ENCODE measurements at places on chromosomes 6 and 20.

DNA sequence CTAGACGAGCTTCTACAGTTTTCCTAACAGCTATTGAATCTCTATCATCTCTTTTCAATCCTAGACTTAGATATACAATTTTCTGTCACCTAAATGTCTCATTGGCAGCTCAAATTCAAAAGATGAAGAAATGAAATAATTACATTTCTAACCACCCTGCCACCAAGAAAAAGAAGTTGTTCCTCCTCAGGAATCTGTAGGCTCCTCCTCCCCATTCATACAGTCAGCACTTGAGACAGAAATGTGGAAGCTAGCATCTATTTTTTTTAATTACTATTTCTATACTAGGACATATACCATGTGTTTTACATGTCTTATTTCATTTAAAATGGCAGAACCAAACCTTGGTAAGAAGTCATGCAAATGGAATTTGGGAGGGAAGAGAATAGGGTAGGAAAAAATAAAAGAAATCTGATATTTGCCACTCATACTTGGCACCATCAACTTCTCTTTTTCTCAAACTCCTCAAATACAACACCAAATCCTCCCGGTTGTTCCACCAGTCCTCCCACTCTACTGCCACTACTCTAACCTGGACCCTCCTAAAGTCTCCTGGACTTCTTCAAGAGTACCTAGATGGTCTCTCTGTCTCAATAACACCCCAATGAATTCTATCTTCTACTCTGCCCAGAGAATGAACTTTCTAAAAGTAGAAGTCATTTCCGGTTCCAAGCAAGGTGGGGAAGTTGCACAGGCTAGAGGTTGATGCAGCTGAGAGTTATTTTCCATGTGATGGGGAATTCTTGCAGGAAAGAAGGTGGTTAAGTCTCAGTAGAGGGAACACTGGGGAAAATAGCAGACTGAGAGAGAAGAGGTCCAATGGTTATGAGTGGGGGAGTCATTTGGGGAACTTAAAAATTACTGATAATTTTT lies 54.1 kb downstream of the ATXN1 start:
- no peak overlapping the region for H3K27ac ChIP-seq
- no peak for DNase-seq
- no peak overlapping the region for H3K4me3 ChIP-seq
- H3K27me3 ChIP-seq = no peaks in the 10 kb centered on the region
- no peaks in the 10 kb centered on the region for H3K36me3 ChIP-seq

GRCh38 chr20:53592992-53593465 lies 610 bp downstream of the ZNF217 start:
- peak overlapping the region; percentile 76 for H3K27ac ChIP-seq
- DNase-seq = no peak
- peaks cover 21% of the 10 kb centered on the region for H3K4me1 ChIP-seq
- H3K4me3 ChIP-seq = peak overlapping the region; percentile 76

DNA sequence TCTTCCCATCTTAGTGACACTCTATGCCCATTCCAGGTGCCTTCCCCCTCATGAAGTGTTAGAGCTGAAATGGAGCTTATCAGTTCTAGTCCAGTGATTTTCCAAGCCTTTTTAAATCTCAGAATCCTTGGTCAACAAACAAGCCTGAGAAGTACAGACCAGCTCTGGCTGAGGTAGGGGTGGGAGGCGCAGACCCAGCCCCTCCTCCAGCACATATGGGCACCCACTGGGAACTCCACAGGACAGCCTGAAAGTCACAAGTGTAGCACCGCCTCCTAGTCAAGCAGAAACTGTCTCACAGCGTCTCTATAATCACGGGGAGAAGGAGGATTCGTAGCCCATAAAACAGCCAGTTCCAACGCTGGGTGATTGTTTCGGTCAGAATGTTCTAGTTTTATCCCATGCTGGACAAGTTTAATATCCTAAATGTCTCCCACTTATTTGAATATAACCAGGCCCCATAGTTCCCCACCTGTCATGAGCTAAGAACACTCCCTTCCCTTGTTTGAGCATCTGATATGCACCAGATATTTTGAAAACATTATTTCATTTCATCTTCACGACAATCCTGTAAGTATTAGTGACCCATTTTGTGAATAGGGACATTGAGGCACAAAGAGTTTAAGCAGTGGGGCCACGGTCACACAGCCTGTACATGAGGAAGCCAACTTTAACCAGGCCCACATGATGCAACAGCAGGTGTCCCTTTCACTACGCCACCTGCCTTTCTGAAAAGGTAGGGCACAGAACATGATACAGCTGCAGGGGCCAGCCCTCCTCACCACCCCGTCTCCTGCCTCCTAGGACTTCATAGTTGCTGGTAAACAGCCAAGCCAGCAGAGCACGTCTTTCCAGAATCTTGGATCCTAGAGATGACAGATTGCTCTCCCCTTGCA lies 40.1 kb downstream of the TRAF3IP2 start:
- peaks cover 10% of the 10 kb centered on the region for H3K36me3 ChIP-seq
- no peaks in the 10 kb centered on the region for H3K27me3 ChIP-seq
- H3K27ac ChIP-seq = no peak overlapping the region

DNA sequence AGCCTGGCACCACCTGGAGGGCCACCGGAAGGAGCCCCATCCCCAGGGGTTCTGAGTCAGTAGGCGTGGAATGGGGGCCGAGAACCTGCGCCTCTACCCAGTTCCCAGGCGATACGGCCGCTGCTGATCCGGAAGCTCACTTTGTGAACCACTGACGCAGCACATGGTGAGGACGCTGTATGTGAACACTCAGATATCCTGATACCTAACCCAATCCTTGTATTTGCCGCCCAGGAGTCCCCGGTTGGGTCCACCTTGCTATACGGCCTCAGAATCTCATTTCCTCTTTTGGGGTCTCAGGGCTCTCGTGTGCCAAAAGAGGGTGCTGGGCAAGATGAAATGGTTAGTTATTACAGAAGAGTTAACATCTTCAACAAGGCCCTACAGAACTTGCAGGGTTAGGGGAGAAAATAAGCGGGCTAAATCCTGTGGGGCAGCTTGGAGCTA lies 604 bp upstream of the RAB5IF start:
- H3K27me3 ChIP-seq = no peaks in the 10 kb centered on the region
- peak overlapping the region; percentile 49 for H3K4me3 ChIP-seq
- peak overlapping the region; percentile 87 for H3K27ac ChIP-seq

GRCh38 chr6:20024978-20025377 lies 187.3 kb downstream of the MBOAT1 start:
- H3K4me3 ChIP-seq = no peak overlapping the region
- peaks cover 10% of the 10 kb centered on the region for H3K4me1 ChIP-seq
- DNase-seq = no peak
- no peaks in the 10 kb centered on the region for H3K36me3 ChIP-seq
- no peaks in the 10 kb centered on the region for H3K27me3 ChIP-seq

DNA sequence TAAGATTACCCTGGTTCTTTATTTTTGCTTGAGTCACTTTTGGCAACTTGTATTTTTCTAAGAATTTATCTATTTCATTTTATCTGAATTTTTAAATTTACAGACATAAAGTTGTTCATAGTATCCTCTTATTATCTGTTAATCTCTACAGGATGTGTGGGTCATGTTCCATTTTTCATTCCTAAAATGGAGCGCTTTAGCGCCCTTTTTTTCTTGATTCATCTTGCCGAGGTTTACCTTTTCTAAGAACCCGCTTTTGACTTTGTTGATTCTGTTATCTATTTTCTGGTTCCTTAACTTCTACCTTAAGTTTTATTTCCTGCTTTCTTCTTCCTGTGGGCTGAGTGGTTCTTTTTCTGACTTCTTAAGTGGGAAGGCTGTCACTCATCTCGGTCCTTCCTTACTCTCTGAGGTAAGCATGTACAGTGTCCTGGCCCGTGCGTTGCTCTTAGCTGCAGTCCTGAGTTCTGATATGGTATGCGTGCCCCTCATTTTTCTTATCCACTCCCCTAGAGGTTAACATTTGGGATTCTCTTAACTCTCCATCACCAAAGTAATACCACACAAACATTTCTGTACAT lies 399.8 kb downstream of the CDC5L start:
- H3K27me3 ChIP-seq = no peaks in the 10 kb centered on the region
- H3K27ac ChIP-seq = no peak overlapping the region
- peaks cover 13% of the 10 kb centered on the region for H3K4me1 ChIP-seq
- no peaks in the 10 kb centered on the region for H3K36me3 ChIP-seq
- H3K4me3 ChIP-seq = no peak overlapping the region
- peak; percentile 37 for DNase-seq

GRCh38 chr6:90421666-90422065 lies 125.0 kb upstream of the BACH2 start:
- no peak overlapping the region for H3K4me3 ChIP-seq
- H3K36me3 ChIP-seq = no peaks in the 10 kb centered on the region
- DNase-seq = no peak
- H3K27me3 ChIP-seq = no peaks in the 10 kb centered on the region

DNA sequence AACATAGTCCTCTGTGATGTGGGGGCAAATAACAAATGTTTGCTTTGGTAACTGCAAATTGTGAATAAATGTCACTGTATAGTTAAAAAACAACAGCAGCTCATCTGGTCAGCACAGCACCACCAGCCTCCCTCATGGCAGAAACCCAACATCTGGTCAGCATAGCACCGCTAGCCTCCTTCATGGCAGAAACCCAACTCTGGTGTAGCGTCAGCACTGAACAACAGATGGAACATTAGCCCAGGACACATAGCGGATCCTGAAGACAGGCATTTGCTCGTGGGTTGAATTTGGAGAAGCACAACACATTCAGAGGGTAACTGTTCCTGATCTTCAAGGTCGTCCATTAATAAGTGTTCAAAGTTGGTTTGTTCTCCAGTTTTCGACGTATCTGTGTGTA lies 265.9 kb downstream of the DLL1 start:
- DNase-seq = no peak
- H3K4me1 ChIP-seq = no peaks in the 10 kb centered on the region
- H3K36me3 ChIP-seq = no peaks in the 10 kb centered on the region
- no peak overlapping the region for H3K27ac ChIP-seq
- H3K27me3 ChIP-seq = no peaks in the 10 kb centered on the region

GRCh38 chr6:90409700-90410099 lies 113.1 kb upstream of the BACH2 start:
- H3K4me1 ChIP-seq = peaks cover 33% of the 10 kb centered on the region
- H3K36me3 ChIP-seq = no peaks in the 10 kb centered on the region
- no peak overlapping the region for H3K4me3 ChIP-seq
- DNase-seq = no peak

DNA sequence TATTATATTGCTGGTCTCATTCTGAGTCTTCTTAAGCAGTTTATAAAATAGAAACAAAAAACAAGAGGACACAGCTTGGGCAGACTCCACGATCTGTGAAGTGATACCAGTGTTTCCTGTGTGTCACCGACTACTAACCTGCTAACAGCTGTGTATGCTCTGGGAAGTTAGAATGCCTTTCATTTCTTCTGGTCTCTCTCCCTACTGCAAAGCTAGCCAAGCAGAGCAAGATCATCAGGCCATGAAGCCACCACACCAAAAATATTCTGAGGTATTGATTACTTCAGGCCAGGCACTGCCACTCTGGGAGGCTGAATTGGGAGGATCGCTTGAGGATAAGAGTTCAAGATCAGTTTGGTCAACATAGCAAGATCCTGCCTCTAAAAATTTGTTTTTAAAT lies 46.9 kb upstream of the SMIM29 start:
- no peak for DNase-seq
- H3K4me3 ChIP-seq = no peak overlapping the region
- H3K4me1 ChIP-seq = peaks cover 4% of the 10 kb centered on the region
- H3K36me3 ChIP-seq = peaks cover 7% of the 10 kb centered on the region
- no peaks in the 10 kb centered on the region for H3K27me3 ChIP-seq
- H3K27ac ChIP-seq = no peak overlapping the region

- no peaks in the 10 kb centered on the region for H3K36me3 ChIP-seq
- no peaks in the 10 kb centered on the region for H3K4me1 ChIP-seq
- no peak for DNase-seq
- H3K27me3 ChIP-seq = no peaks in the 10 kb centered on the region
- H3K4me3 ChIP-seq = no peak overlapping the region
Measured at GRCh38 chr6:134663800-134664535, 285.9 kb downstream of the ALDH8A1 start.

DNA sequence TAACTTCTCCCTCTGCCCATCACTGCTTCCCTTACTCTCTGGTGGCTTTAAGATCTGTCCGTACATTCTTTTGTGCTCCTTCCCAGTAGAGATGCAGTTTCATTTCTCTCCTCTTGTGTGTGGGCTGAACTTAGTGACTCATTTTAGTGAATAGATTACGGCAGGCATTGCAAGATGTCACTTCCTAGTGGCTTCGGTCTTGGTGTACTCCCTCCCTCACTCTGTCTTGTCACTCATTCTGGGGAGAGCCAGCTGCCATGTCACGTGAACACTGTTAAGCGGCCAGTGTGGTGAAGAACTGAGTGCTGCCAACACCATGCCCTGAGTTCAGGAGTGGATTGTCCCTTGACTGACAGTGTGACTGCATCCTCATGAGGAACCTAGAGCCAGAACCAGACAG lies 115.9 kb downstream of the OTOR start:
- H3K36me3 ChIP-seq = no peaks in the 10 kb centered on the region
- no peak for DNase-seq
- no peak overlapping the region for H3K4me3 ChIP-seq

DNA sequence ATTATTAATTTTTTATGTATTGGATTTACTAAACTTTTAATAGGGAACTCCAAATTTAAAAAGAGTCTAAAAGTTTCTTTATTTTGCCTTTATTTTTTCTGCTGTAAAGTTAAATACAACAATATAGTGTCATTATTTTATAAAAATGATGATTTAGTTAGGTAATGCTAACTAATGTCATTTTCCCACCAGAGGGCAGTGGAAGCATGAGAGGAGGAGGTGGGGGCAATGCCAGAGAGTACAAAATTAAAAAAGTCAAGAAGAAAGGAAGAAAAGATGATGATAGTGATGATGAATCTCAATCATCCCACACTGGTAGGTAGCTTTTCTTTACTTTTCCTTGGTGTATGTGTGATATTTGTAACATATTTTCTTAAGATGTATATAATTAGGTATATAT lies 20.2 kb upstream of the FHL5 start:
- H3K4me3 ChIP-seq = no peak overlapping the region
- H3K27ac ChIP-seq = no peak overlapping the region
- H3K4me1 ChIP-seq = no peaks in the 10 kb centered on the region
- H3K36me3 ChIP-seq = peaks cover 28% of the 10 kb centered on the region

DNA sequence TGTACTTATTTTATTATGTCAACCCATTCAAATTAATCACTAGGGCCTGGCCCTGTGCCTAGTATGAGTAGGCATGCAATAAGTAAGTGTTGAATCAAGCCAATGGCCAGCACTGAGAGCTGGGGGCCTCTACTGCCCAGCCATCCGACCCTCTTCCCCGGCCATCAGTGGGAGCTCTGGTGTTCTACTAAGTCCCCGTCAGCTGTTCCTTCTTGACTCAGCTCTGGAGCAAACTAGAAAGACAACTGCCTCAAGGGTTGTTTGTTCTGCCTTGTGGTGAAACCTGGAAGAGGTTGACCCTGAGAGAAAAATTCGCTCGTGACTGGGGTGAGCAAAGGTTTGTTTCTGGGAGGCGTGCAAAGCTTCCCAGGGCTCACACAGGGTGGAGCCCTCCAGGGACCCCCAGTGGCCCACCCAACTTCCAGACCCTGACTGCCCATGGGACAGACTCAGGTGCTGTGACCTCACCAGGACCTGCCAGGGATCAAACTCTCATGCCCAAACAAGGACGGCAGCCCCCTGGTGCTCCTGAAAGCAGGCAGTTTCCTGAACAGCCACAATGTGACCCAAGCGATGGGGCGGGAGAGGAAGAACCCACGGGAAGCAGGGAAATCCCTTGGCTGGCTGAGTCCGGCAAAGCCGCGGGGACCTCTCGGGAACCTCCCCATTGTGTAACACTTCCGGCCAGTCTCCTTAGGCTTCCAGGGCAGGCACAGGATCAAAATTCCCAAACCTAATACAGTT lies 50.4 kb downstream of the BANF2 start:
- DNase-seq = no peak
- H3K36me3 ChIP-seq = no peaks in the 10 kb centered on the region
- H3K4me1 ChIP-seq = no peaks in the 10 kb centered on the region
- H3K27ac ChIP-seq = no peak overlapping the region
- no peak overlapping the region for H3K4me3 ChIP-seq

Measured in CD8-positive, alpha-beta memory T cell (primary cell).